ENCODE measurements at places on chromosomes 7 and 10.

GRCh38 chr7:116028787-116029186, 1.8 kb downstream of the TFEC start:
- no peak for DNase-seq

GRCh38 chr7:44769776-44770294, 21.2 kb downstream of the ZMIZ2 start:
- DNase-seq, result peak; percentile 57

DNA sequence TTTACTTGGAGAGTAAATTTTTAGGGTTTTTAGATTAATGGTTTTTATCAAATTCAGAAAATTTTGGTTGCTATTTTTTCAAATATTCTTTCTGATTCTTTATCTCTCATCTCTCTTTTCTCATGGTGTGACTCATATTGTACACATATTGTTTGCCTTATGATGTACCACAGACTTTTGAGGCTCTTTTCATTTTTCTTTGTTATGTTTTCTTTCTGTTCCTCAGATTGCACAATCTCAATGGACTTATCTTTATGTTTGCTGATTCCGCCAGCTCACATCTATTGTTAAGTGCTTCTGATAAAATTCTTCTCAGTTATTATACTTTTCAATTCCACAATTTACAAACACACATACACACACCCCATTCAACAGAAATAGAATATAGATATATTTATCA, 168.2 kb upstream of the IGFBP3 start:
- DNase-seq, result peak; percentile 45

DNA sequence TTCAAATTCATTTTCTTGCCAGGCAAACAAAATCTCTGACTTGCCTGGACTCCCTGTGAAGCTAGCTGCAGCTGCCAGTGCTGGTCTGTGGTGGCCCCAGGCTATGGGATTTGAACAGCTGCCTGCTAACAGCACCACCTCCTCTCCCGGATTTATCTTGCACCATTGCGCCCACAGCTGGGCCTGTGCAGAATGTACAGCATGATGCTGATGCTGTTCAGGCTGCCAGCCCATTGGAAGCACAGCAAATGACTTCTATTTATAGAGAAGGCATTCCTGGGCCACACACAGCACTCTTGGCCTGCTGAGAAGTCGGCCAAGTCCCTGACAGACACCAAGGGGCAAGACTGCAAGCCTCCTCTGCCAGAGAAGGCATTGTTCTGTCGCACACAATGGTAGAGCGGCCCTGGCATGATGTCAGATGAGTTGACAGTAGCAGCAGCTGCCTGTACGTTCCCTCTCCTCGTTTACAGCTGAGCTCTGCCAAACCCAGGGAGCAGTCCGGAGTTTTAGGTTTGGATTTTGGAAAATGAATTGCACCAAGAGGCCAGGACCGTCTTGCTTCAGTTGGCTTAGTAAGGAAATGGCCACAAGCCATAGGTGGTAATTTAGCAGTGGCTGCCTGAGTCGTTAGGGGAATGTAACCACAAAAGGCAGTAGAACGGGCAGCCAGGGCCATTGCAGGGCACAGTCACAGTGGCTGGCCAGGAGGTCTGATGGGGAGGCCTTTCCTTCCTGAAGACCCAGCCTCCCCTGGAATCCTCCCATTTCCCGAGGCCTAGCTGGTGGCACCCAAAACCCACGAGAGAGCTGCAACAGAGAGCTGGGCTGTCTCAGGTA, 38.5 kb downstream of the MTURN start:
- DNase-seq, result peak; percentile 81

DNA sequence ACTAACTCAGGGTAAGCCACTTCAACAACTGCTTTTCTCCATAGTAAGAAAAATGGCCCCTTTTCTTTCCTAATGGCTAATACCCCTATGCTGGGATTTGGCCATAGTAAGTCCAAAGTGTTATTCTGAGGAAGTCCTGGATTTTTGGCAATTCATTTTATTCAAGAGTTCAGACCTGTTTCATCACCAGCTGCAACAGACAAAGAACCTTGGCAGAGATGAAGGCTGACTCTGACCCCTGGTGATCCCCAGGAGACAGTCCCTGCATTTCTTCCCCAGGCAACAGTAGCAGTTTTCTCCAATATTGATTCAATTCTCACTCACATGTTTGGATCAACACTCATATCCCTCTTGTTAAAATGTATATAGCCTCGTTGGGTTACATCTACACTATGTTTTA, 145.2 kb downstream of the RNF133 start:
- no peak for DNase-seq

DNA sequence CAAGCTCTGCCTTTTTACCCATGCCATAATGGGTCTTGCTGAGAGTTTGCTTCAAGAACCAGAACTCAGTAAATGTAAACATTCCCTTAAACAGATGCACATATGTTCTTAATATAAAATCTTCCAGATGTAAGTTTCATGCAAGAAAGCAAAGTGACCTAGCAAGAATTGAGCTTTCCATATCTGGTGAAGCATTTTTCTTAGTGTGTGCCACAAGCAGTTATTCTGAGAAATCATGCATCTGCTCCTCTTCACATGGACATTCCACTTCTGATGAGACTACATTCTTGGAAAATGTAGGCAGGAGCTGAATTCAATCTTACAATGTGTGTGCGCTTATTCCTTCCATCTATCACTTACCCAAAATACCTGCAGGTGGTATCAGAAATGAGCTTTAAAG, 227.8 kb upstream of the LRRTM3 start:
- no peak for DNase-seq

- DNase-seq, result peak; percentile 36
Observed at GRCh38 chr10:13016426-13016825, 14.9 kb upstream of the CCDC3 start.

- DNase-seq, result peak; percentile 77
Observed at GRCh38 chr10:28939281-28940157, 262.2 kb downstream of the BAMBI start.

GRCh38 chr10:77361831-77362230, 275.8 kb downstream of the KCNMA1 start:
- no peak for DNase-seq

GRCh38 chr7:106486331-106486730, 174.6 kb downstream of the CCDC71L start:
- peak; percentile 97 for DNase-seq

DNA sequence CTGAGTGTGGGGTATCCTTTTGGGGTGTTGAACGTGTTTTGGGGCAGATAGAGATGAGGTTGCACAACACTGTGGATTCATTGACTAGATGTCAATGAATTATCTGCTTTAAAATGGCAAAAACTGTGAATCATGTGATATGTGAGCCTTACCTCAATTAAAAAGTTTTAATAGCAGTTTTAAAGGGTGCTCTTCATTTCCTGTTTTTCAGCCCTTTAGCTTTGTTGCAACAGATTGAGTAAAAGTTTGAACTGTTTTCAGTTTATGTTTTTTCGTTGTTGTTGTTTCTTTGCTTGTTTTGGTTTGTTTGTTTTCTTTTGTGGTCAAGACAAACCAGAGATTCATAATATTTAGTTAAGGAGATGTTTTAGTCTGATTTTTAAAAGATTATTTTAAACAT, 9.4 kb downstream of the TAS2R41 start:
- DNase-seq, result no peak

- no peak for DNase-seq
Observed at GRCh38 chr10:43273997-43274396, 7.1 kb upstream of the RASGEF1A start.

DNA sequence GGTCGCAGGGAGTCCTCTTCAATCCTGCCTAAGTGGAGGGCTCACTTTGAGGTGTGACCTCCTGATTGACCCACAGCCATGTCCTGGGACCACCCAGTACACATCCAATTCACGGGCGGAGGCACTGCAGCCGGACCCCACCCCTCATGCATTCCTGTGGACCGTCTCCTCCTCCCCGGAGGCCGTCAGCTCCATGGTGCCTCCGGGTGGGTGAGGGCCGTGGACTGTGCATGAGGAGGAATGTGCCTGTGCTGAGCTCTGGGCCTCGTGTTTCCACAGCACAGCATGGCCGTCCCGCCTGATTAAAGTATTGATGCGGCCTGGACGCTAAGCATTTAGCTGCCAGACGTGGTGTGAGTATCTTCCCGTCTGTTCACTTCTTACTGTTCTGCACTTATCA, 52.8 kb downstream of the CFAP46 start:
- DNase-seq, result no peak
